ENCODE measurements at places on chromosomes 2 and 18. TPM values are rescaled to one million over a fixed set of nuclear protein-coding genes. Genes with fewer than 3 reads are reported as not detected.

DNA sequence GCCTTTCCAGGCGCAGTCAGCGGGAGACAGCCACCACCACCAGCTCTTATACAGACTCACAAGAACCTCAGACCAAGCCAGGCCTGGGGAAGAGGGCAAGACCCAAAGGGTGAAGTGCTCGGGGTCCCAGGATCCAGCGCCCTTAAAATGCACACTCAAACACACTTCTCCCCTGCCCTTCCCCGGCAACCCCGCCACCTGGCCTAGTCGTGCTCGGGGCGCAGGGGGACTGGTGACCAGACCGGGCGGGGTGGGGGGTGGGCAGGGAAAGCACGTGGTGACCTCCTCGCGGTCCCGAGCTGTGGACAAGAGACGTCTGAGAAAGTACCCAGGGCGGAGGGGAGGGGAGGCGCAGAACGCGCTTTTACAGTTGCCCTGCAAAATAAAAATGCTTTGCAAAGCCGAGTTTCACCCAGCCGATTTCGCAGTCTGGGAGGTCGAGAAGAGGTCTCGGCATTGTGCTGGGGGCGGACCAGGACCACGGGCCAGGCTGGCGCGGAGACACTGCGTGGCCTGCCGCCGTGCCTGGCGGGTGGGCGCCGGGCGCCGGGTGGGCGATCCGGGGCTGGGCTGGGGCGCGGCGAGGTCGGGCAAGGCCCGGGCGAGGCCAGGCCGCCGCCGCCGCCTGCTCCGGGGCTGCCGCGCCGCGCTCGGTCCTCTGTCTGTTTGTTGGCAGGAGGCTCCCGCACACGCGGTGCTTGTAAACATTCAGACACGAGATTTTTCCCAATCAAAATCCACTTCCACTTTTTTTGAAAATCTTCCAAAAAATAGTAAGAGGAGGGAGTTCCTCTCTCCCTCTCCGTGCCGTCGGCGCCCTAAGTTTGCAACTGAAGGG, 2.0 kb downstream of the BCL11A start:
- H3K27me3 ChIP-seq = no peaks in the 10 kb centered on the region
- H3K36me3 ChIP-seq = no peaks in the 10 kb centered on the region
- H3K4me3 ChIP-seq = peak overlapping the region; percentile 93

Gene FEV
- 0.02 TPM for polyA plus RNA-seq

Gene SH3RF3
- 8.2 TPM for polyA plus RNA-seq

DNA sequence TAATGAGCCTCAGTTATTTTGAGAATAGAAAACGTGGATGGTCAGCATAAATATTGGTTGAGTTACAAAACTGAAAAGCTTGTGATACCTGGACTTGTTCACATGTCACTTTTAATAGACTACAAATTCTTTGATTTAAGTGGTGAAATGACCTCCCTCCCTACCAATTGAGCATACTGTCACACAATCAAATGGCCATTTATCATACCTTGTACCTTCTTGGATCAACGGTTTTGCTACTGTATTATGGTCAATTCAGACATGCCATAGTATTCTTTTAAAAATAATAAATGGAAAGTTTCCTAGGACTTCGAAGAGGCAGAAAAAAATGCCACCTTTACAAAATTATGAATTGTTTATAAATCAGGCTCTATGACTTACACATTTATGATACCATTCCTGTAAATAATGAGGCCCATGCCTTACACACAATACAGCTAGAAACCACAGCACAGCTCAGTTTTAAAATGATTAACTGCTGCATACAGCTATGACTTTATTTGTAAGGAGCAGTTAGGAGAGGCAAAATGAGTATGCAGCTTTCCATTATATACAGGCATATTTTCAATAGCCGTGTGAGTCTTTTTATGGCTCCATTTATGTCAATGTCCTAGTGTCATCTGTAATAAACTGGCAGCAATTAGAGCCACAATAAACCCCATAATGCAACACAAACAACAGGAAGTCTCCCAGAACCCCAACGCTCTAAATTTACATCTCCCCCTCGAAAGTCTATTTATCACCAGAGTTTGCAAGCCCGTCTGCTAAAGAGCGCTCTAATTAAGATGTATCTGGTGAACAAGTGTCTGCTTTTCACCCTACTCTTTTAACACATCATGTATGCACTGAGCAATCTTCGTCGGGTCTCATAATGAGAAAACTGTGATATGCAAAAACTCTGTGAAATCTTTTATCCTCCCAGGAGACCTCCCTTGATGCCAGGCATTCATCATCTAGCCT, 176.1 kb downstream of the ZNF521 start:
- no peak for DNase-seq
- no peaks in the 10 kb centered on the region for H3K4me1 ChIP-seq
- no peaks in the 10 kb centered on the region for H3K36me3 ChIP-seq
- no peak overlapping the region for H3K27ac ChIP-seq
- H3K27me3 ChIP-seq = no peaks in the 10 kb centered on the region
- H3K4me3 ChIP-seq = no peak overlapping the region

GRCh38 chr2:221502270-221503010, 69.7 kb downstream of the EPHA4 start:
- H3K36me3 ChIP-seq = no peaks in the 10 kb centered on the region
- no peak overlapping the region for H3K4me3 ChIP-seq
- DNase-seq = no peak
- H3K4me1 ChIP-seq = no peaks in the 10 kb centered on the region

- H3K4me1 ChIP-seq = no peaks in the 10 kb centered on the region
- no peaks in the 10 kb centered on the region for H3K36me3 ChIP-seq
- DNase-seq = no peak
- H3K4me3 ChIP-seq = no peak overlapping the region
- no peak overlapping the region for H3K27ac ChIP-seq
These were observed 32.8 kb downstream of the FMNL2 start for GRCh38 chr2:152367547-152368390.

Gene ATP6V1B1
- 1.4 TPM for polyA plus RNA-seq

GRCh38 chr2:209413311-209414014, 10.4 kb upstream of the MAP2 start:
- DNase-seq = no peak
- no peak overlapping the region for H3K4me3 ChIP-seq
- no peaks in the 10 kb centered on the region for H3K36me3 ChIP-seq

- DNase-seq = no peak
- no peaks in the 10 kb centered on the region for H3K36me3 ChIP-seq
- no peaks in the 10 kb centered on the region for H3K27me3 ChIP-seq
- no peaks in the 10 kb centered on the region for H3K4me1 ChIP-seq
These were observed 43.8 kb upstream of the CYP26B1 start for GRCh38 chr2:72191441-72191840.

GRCh38 chr2:120840795-120841487, 105.3 kb downstream of the GLI2 start:
- no peaks in the 10 kb centered on the region for H3K27me3 ChIP-seq
- H3K36me3 ChIP-seq = no peaks in the 10 kb centered on the region
- H3K4me1 ChIP-seq = no peaks in the 10 kb centered on the region
- H3K4me3 ChIP-seq = no peak overlapping the region
- no peak overlapping the region for H3K27ac ChIP-seq

Gene FLACC1
- 1.2 TPM for polyA plus RNA-seq

DNA sequence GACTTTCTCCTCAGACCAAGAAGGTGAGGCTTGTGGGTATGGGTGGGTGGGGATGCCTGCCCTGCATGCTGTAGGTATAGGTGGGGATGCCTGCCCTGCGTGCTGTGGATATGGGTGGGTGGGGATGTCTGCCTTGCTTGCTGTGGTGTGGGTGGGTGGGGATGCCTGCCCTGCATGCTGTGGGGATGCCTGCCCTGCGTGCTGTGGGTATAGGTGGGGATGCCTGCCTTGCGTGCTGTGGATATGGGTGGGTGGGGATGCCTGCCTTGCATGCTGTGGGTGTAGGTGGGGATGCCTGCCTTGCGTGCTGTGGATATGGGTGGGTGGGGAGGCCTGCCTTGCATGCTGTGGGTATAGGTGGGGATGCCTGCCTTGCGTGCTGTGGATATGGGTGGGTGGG, 278.4 kb downstream of the NEDD4L start:
- no peak for DNase-seq
- no peaks in the 10 kb centered on the region for H3K4me1 ChIP-seq
- H3K36me3 ChIP-seq = no peaks in the 10 kb centered on the region
- no peak overlapping the region for H3K4me3 ChIP-seq
- no peak overlapping the region for H3K27ac ChIP-seq
- no peaks in the 10 kb centered on the region for H3K27me3 ChIP-seq

GRCh38 chr2:105376789-105377240, 22.0 kb downstream of the FHL2 start:
- H3K27ac ChIP-seq = no peak overlapping the region
- DNase-seq = no peak
- no peaks in the 10 kb centered on the region for H3K27me3 ChIP-seq
- no peak overlapping the region for H3K4me3 ChIP-seq

Gene HOXD1
- 0.52 TPM for polyA plus RNA-seq

GRCh38 chr2:207688597-207688996, 22.8 kb upstream of the CCNYL1 start:
- DNase-seq = no peak
- H3K36me3 ChIP-seq = no peaks in the 10 kb centered on the region
- H3K27ac ChIP-seq = no peak overlapping the region
- no peak overlapping the region for H3K4me3 ChIP-seq
- no peaks in the 10 kb centered on the region for H3K4me1 ChIP-seq

DNA sequence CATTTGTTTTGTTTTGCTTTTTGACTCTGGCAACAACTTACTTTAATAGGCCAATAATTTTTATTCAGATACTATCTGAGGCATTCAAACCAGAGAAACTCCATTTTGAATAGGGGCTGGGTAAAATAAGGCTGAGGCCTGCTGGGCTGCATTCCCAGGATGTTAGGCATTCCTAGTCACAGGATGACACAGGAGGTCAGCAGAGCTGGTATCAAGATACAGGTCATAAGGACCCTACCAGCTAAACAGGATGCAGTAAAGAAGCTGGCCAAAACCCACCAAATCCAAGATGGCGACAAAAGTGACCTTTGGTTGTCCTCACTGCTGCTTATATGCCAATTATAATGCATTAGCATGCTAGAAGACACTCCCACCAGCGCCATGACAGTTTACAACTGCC, 102.2 kb upstream of the XPO1 start:
- H3K4me1 ChIP-seq = no peaks in the 10 kb centered on the region
- no peak overlapping the region for H3K4me3 ChIP-seq
- no peak overlapping the region for H3K27ac ChIP-seq
- H3K36me3 ChIP-seq = no peaks in the 10 kb centered on the region

- H3K36me3 ChIP-seq = peaks cover 32% of the 10 kb centered on the region
- H3K4me3 ChIP-seq = no peak overlapping the region
- H3K4me1 ChIP-seq = peaks cover 56% of the 10 kb centered on the region
- no peak for DNase-seq
These were observed 16.6 kb downstream of the SERTAD2 start for GRCh38 chr2:64637000-64637635.

DNA sequence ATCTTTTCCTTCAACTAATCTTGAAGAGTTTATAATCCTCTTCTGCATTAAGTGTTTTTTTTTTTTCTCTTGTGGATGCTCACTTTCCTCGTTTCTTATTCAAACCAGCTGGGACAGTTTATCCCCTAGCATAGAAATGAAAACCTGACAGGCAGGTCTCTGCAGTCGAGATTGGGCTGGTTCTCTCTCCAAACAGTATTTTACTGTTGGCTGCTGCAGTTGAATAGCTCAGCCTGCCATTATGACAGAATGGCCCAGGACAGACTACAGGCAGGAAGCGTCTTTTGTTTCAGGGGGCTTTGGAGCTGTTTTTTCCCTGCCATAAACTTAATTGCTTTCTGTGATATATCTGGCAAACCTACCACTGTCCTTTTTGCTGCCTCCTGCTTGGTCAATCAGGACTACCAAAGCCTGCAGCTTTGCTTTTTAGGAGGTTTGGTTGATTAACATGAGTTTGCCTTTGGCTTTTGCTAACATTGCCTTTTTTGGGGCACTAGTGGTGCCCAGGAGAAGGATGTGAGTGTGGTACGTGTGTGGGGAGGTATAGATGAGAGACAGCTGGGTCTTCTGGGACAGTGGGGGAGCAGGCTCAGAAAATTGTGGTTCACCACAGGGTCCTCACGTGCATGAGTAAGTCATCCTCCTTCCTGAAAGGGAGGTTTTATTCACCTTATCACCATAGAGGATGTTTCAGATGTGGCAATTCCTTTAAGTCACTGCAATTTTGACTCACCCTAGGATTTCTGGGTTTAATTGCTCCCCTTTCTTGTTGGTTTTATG, 128.7 kb downstream of the LYPD6B start:
- no peaks in the 10 kb centered on the region for H3K27me3 ChIP-seq
- no peak overlapping the region for H3K27ac ChIP-seq
- peak; percentile 4 for DNase-seq
- no peaks in the 10 kb centered on the region for H3K4me1 ChIP-seq

DNA sequence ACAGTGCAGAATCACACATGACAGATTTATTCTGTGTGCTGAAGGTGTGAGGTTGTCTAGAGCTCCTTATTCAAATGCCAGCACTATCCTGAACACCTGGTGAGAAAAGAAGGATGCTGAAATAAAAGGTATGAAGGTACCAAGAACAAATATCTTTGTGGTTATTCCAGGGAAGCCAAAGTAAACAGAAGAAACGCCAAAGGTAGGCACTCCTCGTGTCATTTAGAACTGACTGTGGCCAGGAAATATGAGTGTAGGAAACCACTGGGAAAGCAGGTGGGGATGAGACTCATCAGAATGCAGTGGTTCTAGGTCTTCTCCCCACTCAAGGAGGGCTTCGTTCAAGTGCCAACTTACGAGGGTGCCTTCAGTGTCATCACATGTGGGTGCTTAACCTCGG, 80.8 kb downstream of the KIF5C start:
- H3K4me1 ChIP-seq = no peaks in the 10 kb centered on the region
- H3K27me3 ChIP-seq = peaks cover 2% of the 10 kb centered on the region
- no peak overlapping the region for H3K4me3 ChIP-seq
- H3K27ac ChIP-seq = no peak overlapping the region

GRCh38 chr18:75407468-75408437, 19.8 kb downstream of the SMIM21 start:
- no peaks in the 10 kb centered on the region for H3K36me3 ChIP-seq
- no peaks in the 10 kb centered on the region for H3K27me3 ChIP-seq
- H3K4me3 ChIP-seq = no peak overlapping the region
- H3K27ac ChIP-seq = no peak overlapping the region
- DNase-seq = no peak

Gene LIMS4
- 0.32 TPM for polyA plus RNA-seq

Gene INSIG2
- 27.9 TPM for polyA plus RNA-seq

GRCh38 chr18:32386471-32386870, 84.2 kb downstream of the GAREM1 start:
- H3K4me3 ChIP-seq = no peak overlapping the region
- H3K36me3 ChIP-seq = no peaks in the 10 kb centered on the region
- H3K4me1 ChIP-seq = no peaks in the 10 kb centered on the region
- no peak for DNase-seq

Data from thymus (tissue), 14 donors.